Tongue (tissue), 3 donors: ENCODE measurements at places on chromosomes 12 and 14.

- peak; percentile 56 for DNase-seq
Measured at GRCh38 chr12:18320036-18320617, 58.8 kb downstream of the PIK3C2G start.

GRCh38 chr14:77187649-77188012, 6.0 kb downstream of the TMEM63C start:
- DNase-seq: no peak

DNA sequence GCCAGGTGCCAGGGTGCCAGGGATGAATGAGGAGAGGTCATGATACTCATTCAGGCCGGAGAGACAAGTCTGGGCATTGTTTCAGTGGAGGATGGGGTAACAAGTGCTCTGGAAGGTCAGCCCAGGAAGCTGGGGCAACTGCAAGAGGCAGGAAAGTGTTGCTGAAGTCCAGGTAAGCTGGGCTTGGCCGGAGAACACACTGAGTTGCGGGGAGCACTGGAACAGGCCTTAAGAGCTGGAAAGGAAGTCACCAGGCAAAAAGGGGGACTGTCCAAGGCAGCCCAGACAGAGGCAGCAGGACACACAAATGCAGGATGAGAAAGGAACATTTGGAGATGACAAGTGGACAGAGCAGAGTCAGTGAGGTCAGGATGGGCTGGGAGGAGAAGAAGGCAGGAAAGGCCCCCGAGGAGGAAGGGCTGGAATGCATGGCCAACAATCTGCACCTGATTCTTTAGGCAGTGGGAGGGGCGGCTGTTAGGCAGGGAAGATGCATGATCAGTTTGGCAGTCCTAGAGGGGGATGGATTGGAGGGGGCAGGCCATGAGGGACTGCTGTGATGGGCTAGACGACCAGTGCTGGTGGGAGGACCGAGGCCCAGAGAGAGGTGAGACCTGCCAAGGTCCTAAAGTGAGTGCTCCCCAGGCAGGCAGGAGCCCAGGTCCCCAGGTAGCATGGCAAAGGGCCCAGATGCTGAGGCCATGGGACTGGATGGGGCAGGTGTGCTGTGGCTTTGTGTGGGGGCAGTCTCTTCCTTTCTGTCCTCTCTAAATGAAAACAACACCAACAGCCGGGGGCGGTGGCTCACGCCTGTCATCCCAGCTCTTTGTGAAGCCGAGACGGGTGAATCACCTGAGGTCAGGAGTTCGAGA, 17.2 kb upstream of the HHIPL1 start:
- no peak for DNase-seq

DNA sequence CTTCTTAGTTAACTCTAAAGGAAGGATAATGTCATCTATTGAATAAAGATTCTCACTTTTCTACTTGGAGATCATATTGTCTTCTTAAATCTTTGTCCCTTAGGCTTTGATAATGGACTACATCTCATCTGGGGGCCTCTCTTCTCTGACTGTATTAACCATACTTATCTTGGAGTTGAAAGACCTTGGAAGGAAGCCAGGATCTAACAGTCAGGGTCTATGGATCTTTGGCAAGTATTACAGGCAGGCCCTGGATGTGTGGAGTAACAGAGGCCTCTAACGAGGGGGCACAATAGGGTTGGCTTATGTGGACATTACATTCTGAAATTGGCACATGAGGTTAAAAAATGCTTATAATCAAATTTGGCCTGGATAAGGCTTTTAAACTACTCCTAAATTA, 513.8 kb downstream of the NRXN3 start:
- DNase-seq: no peak

- peak; percentile 70 for DNase-seq
Measured at GRCh38 chr12:10562306-10562933, 51.0 kb downstream of the MAGOHB start.

- peak; percentile 79 for DNase-seq
Measured at GRCh38 chr12:130526813-130527212, 189.1 kb downstream of the PIWIL1 start.

GRCh38 chr14:43480976-43481375, 1026.1 kb downstream of the FSCB start:
- no peak for DNase-seq

DNA sequence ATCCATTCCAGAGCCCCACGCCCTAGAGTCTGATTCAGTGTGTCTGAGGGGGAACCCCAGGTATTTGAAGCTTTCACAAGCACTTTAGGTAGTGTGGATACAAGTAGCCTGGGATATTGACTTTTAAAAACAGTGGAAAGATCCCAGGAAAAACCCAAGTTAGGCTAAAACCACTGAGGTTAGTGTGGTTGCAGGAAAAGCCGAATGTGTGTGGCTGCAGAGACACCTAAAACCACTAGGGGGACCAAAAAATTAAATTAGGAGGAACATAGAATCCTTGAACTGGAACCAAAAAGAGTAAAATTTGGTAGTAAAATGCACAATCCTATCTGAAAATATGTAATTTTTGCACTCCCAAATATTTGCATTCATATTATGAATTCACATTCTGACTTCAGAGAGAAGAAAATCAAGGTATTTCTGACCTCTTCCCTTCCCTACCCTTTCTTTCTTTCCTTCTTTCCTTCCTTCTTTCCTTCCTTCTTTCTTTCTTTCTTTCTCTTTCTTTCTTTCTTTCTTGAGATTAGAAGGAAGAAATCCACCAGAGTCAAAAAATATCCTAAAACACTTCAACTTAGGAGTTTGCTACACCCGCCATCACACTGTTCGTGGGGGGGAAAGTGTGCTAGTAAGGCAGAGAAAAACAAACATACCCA, 37.8 kb downstream of the SLCO1A2 start:
- peak; percentile 18 for DNase-seq

GRCh38 chr12:127355061-127355841, 911.7 kb upstream of the TMEM132C start:
- DNase-seq: no peak

DNA sequence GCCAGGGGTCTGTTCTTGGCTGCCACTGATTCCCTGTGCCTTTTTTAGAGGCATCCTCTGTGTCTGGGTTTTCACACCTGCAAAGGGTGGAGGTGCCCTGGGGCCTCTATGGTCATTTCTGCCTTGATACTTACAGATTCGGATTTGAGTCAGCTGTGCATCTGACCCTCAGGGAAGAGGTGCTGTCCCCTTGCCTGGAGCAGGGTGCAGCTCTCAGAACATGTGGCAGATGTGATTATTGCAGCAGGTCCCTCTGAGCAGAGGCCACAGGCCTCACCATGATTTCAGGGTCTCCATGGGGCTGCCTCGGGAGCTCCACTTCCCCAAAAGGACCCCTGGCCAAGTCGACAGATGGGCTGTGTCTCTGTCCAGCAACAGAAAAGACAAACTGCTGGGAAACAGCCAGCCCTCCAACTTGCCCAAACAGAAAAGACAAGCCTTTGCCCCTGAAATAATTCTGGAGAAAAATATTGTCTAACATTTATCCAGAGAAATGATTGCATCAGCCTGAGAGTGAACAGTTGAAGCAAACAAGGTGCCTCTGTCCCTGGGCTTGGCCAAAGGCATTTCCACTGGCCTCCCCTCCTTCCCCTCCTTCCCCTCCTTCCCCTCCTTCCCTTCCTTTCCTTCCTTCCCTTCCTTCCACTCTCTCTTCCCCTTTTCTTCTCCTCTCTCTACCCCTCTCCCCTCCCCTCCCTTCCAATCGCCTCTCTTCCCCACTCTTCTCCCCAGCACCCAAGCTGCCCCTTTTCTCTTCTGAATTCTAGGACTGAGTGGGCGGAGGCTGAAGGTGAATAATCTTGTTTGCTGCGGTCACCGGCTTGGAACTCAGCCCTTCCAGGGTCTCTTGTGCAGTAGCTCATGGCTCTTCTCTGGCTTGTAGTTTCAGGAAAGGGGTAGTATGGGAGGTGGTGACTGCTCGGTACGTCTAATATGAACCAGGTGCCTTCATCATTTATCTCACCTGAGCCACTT, 676 bp downstream of the SERPINA3 start:
- DNase-seq: no peak

- no peak for DNase-seq
Measured at GRCh38 chr12:47085815-47086252, 6.1 kb upstream of the AMIGO2 start.

GRCh38 chr14:54650331-54650958, 83.5 kb downstream of the SAMD4A start:
- peak; percentile 46 for DNase-seq

- DNase-seq: no peak
Measured at GRCh38 chr14:64707661-64708060, 3.4 kb downstream of the PLEKHG3 start.

- no peak for DNase-seq
Measured at GRCh38 chr12:98579347-98579746, 14.1 kb upstream of the SLC25A3 start.

GRCh38 chr14:64324461-64324860, 30.3 kb upstream of the ESR2 start:
- DNase-seq: peak; percentile 14

GRCh38 chr14:66746316-66747006, 238.5 kb downstream of the GPHN start:
- DNase-seq: peak; percentile 39

GRCh38 chr14:60680511-60680910, 31.2 kb upstream of the SIX1 start:
- DNase-seq: no peak

- no peak for DNase-seq
Measured at GRCh38 chr12:115132145-115132544, 448.2 kb upstream of the TBX3 start.

DNA sequence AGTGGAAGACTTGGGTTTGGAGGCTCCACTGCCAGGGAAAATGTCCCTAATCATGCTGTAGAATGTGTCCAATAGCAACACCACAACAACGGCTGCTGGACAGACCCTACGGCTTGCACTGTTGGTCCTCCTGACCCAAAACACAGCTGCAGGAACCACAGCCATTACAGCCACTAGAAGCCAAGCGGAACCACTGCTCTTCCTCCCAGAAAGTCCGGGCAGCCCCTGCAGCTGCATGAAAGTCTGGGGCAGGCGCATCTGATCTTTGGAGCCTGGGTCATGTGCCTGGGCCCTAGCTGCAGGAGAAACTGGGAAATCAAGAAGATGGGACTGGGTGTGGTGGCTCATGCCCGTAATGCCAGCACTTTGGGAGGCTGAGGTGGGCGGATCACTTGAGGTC, 124.7 kb upstream of the METAP2 start:
- DNase-seq: no peak

DNA sequence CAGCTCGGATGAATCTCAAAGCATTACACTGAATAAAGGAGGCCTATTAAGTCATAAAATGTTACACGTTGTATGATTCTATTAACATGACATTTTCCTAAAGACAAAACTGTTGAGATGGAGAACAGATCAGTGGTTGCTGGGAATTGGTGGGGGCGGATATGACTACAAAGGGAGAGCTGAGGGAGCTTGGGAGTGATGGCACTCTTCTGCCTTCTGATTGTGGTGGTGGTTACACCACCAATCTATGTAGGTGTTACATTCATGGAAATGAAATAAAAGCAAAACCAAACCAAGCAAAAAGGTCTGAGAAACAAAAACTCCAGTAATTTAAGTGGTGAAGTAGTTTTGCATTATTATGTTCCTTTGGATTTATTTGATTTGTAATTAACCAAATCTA, 16.4 kb upstream of the EVL start:
- DNase-seq: no peak

GRCh38 chr14:99562856-99563748, 40.9 kb downstream of the CCDC85C start:
- DNase-seq: peak; percentile 57

GRCh38 chr14:101505236-101505970, 55.9 kb upstream of the DIO3 start:
- DNase-seq: no peak

- peak; percentile 25 for DNase-seq
Measured at GRCh38 chr12:31353750-31354708, 28.1 kb upstream of the SINHCAF start.

GRCh38 chr14:47009615-47010014, 358.0 kb upstream of the RPL10L start:
- DNase-seq: no peak

GRCh38 chr14:72443991-72444441, 449.9 kb downstream of the DPF3 start:
- no peak for DNase-seq

GRCh38 chr14:65346895-65347294, 65.6 kb upstream of the FUT8 start:
- DNase-seq: no peak

- DNase-seq: peak; percentile 29
Measured at GRCh38 chr12:92108651-92109050, 37.0 kb downstream of the BTG1 start.

DNA sequence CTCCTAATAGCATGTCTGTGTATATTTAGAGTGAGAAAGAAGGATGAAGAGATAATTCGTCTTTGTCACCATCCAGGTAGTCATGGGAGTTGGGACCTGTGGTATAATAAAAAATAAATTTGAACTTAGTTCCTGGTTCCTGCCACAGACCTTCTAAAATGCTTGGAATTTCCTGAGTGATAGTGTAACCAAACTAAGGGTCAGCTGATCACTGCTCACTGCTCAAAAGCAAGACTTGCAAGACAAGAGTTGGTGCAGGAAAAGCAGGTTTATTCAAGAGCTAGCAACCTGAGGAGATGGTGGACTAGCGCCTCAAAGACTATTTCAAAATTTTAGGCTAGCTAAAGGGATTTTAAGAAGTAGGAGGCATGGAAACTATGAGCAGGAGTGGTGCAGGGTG, 19.1 kb downstream of the ANG start:
- DNase-seq: no peak

- DNase-seq: no peak
Measured at GRCh38 chr14:32821964-32822653, 116.6 kb upstream of the NPAS3 start.

DNA sequence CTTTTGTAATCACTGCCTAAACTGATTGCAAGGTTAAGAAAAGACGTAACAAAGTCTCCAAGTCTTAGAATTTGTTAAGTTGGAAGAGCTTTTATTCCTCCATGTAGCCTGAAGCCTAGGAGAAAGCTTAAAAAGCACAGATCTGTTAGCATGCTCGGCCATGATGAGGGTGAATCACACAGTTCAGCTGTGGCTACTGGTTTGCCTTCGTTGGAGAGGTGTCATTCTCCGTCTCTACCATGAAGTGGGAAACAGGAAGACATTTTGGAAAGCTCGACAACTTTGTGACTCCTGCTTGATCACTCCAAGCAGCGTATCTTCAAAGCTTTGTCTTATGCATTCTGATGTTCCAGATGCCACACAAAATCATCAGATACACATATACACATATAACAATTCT, 27.1 kb downstream of the DCP1B start:
- no peak for DNase-seq

- no peak for DNase-seq
Measured at GRCh38 chr12:90055071-90055470, 346.4 kb upstream of the ATP2B1 start.

DNA sequence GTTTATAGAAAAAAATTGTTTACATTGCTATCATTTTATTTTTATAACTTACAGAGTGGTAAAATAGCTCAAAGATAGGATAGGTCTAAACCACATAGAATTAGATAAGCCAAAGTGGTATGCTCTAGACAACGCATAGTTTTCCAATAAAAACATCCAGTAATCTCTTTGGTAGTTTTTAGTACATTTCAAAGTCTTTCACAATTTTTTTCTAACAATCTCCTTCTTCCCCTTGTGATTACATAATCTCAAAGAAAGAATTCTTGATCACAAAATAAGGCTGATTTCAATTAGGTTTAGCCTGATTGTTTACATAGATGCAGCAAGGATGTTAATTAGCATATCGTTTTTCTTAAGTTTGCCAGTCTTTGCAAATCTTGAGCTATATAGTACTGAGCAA, 460.0 kb downstream of the FUT8 start:
- no peak for DNase-seq

- DNase-seq: no peak
Measured at GRCh38 chr12:39112064-39112463, 206.7 kb upstream of the CPNE8 start.
